ENCODE measurements at places on chromosomes 2 and 18. TPM values are rescaled to one million over a fixed set of nuclear protein-coding genes. Genes with fewer than 3 reads are reported as not detected.

Gene CHRNG
- not detected for total RNA-seq

Gene CPLX4
- total RNA-seq = not detected

Gene GAL3ST2
- not detected for total RNA-seq

Gene TMEM237
- total RNA-seq = 57.5 TPM

Gene CHRND
- total RNA-seq = not detected

Gene CXCR4
- not detected for total RNA-seq

Gene REG3G
- total RNA-seq = not detected

Gene GATA6
- total RNA-seq = 17.6 TPM

Gene IL18R1
- total RNA-seq = 1.5 TPM

Gene TDRD15
- not detected for total RNA-seq

Gene HOXD4
- 7.8 TPM for total RNA-seq

Gene LRATD1
- total RNA-seq = 1.2 TPM

Gene SH3RF3
- 5.2 TPM for total RNA-seq

Gene TTN
- total RNA-seq = not detected

Gene TMEM169
- not detected for total RNA-seq

Gene SCN9A
- 8.3 TPM for total RNA-seq

Gene STARD6
- total RNA-seq = not detected

- peak; percentile 27 for DNase-seq
These were observed 304.9 kb downstream of the DSEL start for GRCh38 chr18:67211646-67212045.

DNA sequence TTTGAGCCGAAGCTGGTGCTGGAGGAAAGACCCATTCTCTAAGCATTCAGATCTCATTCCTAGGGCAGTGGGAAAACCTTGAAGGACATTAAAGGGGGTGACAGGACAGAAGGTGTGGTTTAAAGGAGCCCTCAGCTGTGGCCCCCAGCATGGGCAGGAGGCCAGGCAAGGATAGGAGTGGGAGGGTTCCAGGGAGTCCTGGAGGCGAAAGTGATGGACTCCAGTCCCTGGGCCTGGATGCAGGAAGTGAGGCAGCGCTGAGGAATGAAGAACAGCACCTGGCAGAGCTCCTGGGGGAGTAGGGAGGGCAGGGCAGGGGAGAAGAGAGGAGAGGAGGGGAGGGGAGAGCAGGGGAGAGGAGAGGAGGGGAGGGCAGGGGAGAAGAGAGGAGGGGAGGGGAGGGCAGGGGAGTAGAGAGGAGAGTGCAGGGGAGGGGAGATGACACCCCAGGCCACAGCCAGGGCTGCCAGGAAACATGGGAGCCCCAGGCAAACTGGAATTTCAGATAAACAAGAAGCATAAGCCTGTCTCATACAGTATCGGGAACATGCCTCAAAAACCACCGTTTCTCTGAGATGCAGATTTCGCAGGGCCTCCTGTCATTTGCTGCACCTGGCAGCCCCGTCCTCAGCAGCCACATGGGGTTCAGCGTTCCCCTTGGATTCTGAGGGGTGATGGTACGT, 5.7 kb downstream of the RAMP1 start:
- peak; percentile 37 for DNase-seq

- no peak for DNase-seq
These were observed 11.3 kb downstream of the SIX2 start for GRCh38 chr2:44997963-44998362.

GRCh38 chr18:79250301-79250981, 145.3 kb upstream of the NFATC1 start:
- DNase-seq = no peak

GRCh38 chr18:394987-395362, 105.5 kb downstream of the COLEC12 start:
- peak; percentile 98 for DNase-seq

DNA sequence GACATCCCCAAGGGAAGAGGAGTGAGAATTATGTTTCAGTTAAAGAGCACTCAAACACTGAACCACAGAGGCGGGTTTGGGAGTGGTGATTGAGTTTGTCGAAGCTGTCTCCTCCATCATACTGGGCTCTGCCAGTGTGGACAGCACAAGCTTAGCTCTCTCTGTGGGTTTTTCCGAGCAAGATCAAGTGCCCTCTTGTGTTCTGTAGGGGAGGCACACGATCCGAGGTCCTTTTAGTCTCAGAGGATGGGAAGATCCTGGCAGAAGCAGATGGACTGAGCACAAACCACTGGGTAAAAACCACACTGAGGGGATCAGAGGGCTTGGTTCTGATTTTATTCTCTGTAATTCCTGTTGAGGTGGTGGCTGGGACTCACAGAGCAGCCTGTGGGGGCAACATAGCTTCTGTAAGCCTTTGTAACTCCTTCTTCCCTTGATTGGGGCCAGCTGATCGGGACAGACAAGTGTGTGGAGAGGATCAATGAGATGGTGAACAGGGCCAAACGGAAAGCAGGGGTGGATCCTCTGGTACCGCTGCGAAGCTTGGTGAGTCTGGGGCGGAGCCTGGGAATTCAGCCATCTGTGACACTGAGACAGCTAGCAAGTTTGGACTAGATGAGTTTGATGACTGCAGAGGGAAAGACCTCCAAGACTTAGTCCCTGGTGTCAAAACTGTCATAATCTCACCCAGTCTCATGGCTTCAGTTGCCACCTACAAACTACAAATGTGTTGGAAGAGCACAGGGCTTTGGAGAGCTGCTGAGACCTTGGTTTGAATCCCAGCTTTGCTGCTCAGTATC, 2.0 kb downstream of the NAGK start:
- peak; percentile 75 for DNase-seq

DNA sequence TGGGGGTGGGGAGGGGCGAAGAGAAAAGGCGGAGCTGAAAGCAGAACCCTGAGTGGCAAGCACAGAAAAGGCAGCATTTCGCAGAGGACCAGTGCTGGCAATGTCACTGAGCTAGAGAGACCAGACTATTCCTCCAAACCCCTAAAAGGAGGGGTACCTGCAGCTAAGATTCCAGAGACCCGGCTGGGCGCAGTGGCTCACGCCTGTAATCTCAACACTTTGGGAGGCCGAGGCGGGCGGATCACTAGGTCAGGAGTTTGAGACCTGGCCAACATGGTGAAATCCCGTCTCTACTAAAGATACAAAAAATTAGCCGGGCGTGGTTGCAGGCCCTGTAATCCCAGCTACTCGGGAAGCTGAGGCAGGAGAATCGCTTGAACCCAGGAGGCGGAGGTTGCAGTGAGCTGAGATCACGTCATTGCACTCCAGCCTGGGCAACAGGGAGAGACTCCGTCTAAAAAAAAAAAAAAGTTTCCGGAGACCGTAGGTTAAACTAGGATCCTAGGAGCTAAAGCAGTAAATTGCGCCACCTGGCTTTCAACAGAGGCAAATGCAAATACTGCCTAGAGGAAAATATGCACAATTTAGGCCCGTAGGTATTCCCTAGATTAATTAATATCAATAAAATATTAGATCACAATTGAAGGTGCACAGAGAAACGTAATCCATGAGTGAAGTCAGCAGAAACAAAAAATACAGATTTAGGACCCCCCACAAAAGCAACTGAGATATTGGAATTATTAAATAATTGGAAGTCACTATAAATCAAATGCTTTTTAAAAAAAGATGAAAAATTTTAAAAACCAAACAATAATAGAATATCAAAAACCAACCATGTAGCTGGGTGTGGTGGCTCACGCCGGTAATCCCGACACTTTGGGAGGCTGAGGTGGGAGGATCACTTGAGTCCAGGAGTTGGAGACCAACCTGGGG, 4.9 kb downstream of the UCN start:
- DNase-seq = peak; percentile 88

GRCh38 chr2:106886916-106887758, 1.2 kb upstream of the ST6GAL2 start:
- peak; percentile 29 for DNase-seq

DNA sequence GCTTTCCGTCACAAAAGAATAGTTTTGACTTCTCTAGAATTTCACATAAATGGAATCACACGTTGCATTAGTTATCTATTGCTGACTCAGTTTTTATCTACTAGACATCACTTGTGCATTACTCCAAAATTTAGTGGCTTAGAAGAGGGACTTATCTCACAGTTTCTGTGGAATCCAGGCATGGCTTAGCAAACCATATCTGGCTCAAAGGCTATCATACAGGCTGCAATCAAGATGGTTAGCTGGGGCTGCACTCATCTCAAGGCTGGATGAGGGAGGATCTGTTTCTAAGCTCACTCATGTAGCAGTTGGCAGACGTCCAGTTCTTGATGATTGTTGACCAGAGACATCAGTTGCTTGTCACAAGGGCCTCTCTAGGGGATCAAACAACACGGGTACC, 6.6 kb upstream of the DSC3 start:
- DNase-seq = no peak

GRCh38 chr2:39723497-39723896, 55.6 kb downstream of the THUMPD2 start:
- DNase-seq = no peak

DNA sequence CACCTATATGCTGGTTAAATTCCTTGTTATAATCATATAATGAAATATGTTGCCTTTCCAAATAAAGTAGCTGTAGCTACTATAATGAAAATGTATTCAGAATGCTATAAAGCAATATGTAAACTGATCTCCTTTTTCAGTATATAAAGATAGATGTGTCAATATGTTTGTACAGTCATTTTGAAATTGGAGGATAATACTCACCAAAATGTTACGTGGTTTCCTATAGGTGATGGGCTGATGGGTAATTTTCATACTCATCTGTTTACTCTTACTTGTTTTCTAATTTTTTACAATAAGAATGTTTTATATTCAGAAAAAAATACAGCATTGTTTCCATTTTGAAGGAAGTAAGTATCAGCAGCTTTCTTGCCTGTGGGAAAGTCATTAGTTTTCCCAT, 70.2 kb downstream of the PRKRA start:
- DNase-seq = no peak

DNA sequence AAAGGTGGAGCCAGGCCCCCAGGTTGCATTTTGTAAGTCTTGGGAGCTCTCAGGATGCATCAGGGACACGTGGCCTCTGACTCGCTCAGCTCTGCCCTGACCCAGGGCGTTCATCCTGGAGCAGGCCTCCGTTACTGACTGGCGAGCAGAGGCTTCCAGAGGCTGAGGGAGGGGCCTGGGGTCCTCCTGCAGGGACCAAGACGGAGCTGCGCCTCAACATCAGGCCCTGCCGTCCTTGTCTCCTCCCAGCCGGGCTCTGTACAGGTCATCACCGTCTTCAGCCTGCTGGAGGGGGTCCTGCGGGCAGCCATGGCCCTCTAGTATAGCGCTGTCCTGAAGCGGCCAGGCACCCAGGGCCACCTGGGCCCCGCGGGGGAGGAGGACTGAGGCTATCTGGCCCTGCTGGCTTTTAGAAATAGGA, 10.2 kb upstream of the ALPP start:
- peak; percentile 78 for DNase-seq

DNA sequence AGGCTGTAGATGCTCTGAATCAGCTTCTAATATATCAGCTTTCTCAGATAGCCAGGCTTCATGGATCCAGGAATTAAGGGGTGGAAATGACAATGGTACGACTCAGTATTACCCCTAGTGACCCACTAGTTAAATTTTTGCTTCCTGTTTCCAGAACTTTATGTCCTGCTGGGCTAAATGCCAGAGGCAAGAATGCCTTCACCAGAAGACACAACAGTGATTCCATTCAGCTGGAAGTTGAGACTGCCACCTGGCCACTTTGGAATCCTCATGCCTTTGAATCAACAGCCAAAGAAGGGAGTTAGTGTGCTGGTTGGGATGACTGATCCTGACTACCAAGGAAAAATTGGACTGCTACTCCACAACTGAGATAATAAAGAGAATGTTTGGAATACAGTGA, 239.1 kb downstream of the ASXL3 start:
- DNase-seq = peak; percentile 10

GRCh38 chr2:157428500-157429175, 15.3 kb downstream of the CYTIP start:
- no peak for DNase-seq

DNA sequence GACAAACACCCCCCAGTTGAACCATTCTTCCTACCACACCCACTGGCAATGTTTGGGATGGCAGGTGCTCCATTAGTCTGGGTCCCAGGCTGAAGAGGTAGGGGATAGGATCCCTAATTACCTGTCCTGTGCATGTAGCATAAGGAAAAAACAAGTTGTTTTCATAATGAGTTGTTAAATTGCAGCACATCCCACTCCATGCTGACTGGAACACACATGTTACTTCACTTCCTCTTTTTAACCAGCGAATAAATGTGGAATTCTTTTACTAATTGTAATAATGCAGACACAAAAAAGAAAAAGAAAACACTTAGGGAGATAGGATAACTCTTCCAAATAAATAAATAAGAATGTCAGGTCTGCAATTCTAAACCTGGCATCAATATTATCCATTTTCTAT, 11.8 kb upstream of the CBLN2 start:
- DNase-seq = no peak

- DNase-seq = no peak
These were observed 130.8 kb downstream of the SMAD7 start for GRCh38 chr18:48819781-48820482.

DNA sequence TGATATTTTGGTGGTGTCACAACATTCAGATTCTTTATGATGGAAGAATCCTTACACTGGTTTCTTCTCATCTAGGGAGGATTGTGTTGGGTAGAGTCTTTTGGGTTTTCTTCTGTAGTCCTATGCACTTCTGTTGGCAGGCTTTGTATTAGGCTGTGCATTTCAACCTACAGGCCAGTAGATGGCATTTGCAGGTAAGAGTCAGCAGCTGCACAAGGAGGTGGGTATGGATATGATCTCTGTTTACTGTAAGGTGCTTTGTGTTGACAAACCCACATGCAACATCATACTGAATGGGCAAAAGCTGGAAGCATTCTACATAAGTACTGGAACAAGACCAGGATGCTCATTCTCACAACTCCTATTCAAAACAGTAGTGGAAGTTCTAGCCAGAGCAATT, 656.8 kb downstream of the METTL4 start:
- no peak for DNase-seq

GRCh38 chr2:169050476-169051240, 18.7 kb upstream of the DHRS9 start:
- peak; percentile 9 for DNase-seq

DNA sequence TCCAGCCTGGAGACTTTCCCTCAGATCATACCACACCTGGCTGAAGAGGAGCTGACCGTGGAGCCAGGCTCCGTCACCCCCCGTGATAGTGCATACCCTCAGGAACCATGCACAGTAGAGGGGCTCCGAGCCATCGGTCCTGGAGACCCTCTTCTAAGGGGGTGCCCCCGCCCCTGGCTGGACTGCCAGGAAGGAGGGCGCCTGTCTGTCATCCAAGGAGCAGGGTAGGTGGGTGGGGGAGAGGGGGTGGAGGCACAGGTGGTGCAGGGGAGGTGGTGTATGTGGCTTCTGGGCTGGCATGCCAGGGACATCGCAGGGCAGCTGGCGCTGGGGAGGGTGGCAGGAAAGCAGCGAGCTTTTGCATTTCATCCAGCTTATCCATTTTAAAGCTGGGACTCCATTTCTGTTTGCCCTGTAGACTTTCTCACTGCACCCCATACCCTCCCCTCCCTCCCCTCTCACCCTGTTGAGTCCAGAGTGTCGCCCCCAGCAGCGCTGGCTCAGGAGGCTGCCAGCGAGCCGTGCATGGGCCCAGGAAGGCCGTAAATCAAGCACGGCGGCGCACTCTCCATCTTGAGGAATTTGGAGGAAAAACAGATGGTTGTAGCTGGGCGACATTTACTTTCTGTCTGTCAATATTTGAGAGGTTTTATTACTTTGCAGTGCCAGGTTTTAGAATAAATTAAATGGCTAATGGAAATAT, 56.2 kb upstream of the HS6ST1 start:
- DNase-seq = no peak

- no peak for DNase-seq
These were observed 15.3 kb upstream of the REEP1 start for GRCh38 chr2:86352727-86353221.

- peak; percentile 46 for DNase-seq
These were observed 333.0 kb downstream of the TNS1 start for GRCh38 chr2:217669831-217670230.

Measured in GM23248 (cell line).